Suppressor macrophage treated with lipopolysaccharide for 4 hours (primary cell): ENCODE measurements at places on chromosomes 2 and 18.

GRCh38 chr18:77151772-77152520 lies 19.4 kb upstream of the MBP start:
- no peak for DNase-seq

DNA sequence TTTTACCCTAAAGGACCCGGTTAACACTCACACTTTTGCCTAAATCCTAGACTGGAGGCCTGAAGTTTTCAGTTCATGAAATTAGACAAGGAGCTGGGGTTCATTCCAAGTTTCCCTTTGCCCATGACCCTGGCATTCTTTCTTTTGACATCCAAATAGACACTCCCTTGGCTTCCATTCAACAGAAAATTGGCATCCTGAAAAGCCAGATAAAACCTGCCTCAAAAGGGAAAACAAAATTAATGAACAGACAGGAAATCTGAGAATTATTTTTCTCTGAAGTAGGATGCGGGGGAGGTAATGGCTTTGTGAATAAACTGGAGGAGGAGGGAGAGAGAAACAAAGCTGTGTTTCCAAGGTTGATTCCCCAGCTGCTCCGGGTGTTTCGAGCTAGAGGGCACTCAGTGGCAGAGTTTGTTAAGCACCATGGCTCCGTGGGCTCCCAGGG lies 41.0 kb downstream of the SPP2 start:
- no peak for DNase-seq

DNA sequence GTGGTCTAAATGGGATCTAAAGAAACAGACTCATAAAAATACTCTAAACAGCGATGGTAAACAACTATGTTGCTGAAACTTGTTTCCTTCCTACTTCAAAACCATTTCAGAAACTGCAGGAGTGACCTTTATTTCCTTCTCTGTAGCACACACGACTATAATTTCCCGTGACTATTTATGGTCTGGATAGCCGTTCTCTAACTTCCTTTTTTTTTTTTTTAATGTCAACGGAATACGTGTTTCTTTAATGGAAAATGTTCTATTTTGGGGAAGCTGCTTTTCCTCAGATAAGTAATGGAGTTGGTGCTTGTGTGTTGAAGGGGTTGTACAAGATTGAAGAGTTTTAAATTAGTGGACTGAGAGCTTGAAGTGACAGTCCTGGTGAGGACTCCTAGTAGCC lies 224.1 kb downstream of the PHLPP1 start:
- peak; percentile 84 for DNase-seq

- no peak for DNase-seq
Measured at GRCh38 chr2:109382226-109382895, 231.4 kb downstream of the SEPTIN10 start.

DNA sequence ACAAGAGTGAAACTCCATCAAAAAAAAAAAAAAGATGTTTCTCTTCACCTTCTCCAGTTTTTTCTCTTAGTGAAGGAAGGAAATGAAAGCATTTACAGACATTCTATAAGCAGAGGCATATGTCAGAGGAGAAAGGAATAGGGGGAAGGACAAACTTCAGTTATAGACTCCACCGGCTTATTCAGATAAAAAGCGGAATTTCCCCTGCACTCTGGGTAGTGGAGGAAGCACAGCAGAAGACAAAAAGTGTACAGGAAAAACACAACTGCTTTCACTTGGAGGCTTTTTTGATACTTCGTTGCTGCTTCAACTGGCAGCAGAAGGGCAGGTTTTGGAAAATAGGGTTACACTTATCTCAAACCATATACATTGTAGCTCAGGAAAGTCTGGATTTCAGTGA lies 3.2 kb upstream of the MGAT4A start:
- peak; percentile 82 for DNase-seq

GRCh38 chr2:174062934-174063333 lies 97.8 kb upstream of the SP3 start:
- DNase-seq: no peak

GRCh38 chr18:28411806-28412205 lies 234.9 kb upstream of the CDH2 start:
- no peak for DNase-seq

GRCh38 chr2:3390041-3390440 lies 10.5 kb downstream of the TRAPPC12 start:
- DNase-seq: no peak

DNA sequence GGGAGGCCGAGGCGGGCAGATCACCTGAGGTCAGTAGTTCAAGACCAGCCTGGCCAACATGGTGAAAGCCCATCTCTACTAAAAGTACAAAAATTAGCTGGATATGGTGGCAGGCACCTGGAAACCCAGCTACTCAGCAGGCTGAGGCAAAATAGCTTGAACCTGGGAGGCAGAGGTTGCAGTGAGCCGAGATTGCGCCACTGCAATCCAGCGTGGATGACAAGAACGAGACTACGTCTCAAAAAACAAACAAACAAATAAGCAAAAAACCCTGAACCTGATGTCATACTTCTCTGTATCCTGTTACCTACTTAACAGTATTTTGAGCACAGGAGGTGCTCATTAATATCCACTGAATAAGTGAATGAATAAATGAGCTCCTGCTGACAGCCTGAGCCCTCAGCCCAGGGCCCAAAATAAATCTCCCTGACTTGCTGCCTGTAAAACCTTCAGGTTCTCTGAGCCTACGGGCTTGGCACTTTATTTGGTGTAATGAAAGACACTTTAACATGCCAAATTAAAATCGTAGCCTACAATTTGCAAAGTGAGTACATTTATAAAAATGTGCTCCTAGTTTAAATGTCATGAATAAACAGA lies 215.1 kb downstream of the ZNF385B start:
- no peak for DNase-seq

- peak; percentile 89 for DNase-seq
Measured at GRCh38 chr2:219099329-219099728, 38.6 kb upstream of the IHH start.

DNA sequence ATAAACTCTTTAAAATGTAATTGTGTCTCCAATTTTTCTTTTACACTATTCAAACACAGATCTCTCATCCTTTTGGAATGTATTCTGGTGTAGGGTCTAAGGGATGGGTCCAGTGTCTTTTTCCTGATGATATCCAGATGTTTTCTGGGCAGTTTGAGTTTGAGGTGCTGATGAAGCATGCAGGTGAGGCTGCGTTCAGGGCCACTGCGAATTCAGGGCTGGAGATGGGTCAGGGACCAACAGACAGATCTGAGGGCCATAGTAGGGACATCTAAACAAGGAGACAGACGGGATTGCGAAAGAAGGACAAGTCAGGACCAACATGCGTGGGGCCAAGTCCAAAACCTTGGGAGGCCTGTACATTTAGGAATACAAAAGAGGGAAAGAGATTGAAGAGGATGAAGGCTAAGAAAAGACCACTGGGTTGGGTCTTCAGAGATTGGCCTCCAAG lies 70.2 kb downstream of the ACAA2 start:
- no peak for DNase-seq

DNA sequence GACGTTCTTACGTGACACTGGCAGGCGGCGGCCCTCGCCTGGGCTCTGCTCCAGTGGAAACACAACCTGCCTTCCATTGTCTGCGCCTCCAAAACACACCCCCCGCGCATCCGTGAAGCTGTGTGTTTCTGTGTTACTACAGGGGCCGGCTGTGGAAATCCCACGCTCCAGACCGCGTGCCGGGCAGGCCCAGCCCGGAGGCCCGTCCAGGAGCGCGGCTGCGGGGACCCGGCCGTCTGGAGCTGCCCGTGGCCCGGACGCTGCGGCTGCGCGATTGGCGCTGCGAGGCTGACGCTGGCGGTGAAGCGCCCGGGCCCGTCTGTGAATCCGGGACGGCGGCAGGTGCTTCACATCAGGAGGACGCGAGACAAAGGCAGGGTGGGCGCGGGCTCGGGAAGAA lies 670.3 kb upstream of the SALL3 start:
- no peak for DNase-seq

DNA sequence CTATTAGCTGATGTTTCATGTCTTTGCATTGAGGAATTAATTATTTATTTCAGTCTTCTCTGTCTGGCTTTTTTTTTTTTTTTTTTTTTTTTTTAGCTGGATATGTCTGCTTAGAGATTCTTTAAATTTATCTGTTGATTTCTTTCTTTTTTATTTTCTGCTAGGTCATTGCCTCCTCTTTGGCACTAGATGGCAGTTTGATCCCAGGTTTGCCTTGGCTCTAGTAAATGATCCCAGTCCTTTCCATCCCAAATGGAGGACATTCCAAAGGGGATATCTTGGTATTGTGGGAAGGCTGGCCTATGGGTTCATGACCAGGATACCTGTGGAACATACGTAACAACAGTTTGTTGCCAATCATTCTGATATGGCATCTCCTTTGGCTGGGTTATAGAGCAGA lies 339.5 kb upstream of the GCFC2 start:
- DNase-seq: no peak

- DNase-seq: no peak
Measured at GRCh38 chr2:236239276-236240065, 24.7 kb downstream of the ASB18 start.

- no peak for DNase-seq
Measured at GRCh38 chr2:120620025-120620793, 115.5 kb upstream of the GLI2 start.

- DNase-seq: no peak
Measured at GRCh38 chr2:98379311-98380202, 33.3 kb downstream of the CNGA3 start.

DNA sequence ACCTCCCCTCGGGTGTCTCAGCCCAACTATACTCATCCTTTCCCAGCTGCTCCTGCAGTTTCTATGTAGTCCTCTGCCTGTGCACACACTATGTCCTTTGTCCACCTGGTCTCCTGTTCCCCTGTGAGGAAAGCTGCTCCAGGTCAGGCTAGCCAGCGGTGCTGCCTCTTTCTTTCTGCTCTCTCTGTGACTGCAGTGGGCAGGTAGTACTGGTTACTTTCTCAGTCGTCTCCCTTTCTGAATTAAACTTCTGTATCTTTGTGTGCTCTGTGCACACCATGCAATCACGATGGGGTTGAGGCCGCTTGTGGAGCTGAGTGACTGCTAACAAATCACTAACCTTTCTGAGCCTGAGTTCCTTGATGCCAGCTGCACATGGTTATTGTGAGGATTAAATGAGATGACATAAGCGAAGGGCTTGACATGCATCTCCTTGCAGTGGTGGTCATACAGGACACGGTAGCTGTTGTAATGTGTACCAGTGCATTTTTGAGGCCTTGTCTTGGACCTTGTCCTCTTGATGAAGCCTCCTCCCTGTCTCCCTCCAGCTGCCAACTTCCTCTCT lies 3.5 kb downstream of the FARP2 start:
- no peak for DNase-seq

DNA sequence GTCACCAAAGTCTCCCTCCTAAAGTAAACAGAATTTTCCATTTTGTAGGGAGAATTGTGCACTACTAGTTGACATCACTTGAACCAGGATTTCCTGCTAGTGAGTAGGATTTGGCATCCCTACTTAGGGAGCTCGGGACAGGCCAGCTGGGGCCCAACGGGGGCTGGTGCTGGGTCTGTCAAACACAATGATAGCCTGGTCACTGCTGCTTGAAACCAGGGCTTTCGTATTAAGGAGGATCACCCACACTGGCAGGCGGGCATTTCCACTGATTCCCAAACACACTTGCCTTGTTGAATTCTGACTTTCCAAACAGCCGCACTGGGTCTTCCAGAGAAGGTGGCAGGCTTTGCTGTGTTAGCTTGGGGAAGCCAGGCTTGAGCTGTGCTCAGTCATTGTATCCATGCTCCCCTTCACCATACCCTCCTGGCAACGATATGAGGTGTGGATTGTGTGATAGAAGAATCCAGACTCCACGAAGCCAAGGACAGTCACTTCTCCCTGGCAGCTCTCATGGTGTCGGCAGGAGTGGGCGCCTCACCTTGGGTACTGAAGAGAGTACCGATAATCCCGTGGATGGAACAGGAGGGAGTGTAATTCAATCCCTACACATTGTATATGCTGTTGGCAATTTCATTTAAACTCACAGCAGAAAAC lies 7.5 kb downstream of the GDF7 start:
- no peak for DNase-seq

DNA sequence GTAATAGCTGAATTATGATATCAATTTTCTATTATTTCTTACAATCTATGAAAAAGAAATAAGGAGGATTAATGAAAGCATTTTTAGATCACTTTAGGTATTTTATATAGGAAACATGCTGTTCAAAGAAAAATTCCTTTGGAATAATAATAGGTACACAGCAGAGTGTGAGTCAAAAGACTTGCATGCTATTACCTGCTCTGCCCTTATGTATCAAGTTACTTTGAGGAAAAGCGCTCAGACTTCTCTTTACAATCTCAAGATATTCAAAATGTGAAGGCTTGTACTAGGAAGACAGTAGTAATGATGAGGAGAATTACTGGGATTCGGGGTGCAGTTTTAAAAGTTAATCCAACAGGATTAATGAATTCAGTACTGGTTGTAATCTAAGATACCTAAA lies 29.1 kb upstream of the RNU4ATAC start:
- no peak for DNase-seq

- no peak for DNase-seq
Measured at GRCh38 chr18:26196605-26197004, 29.6 kb upstream of the TAF4B start.

DNA sequence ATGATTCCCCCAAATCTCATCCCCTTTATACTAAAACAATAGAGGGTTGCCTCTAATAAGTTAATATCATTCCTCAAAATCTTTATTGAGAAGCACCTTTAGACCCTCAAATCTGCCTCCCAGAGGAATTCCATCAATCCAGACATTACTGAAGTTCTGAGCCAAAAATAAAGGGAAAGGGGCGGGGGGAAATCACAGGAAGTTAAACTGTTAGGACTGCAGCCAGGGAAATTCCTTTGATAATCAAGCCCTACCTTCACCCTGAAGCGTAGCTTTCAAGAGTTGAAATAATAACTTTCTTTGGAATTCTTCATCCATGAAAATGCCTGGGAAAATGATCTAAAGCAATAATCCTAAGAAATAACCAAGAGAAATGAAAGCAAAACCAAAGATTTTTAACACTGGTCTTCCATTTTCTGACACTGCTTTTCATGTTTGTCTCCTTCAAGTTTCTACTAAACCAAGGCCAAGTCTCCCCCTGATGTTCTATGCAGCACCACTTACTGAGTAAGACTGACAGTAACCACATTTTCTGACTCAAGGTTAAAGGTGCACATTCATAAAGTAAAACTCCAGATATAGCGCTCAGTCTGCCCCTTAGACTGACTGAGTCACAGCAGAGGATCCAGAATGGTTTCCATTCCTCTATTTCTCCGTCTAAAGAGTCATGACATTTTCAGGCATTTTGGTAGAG lies 78.2 kb downstream of the TCF4 start:
- DNase-seq: peak; percentile 84

DNA sequence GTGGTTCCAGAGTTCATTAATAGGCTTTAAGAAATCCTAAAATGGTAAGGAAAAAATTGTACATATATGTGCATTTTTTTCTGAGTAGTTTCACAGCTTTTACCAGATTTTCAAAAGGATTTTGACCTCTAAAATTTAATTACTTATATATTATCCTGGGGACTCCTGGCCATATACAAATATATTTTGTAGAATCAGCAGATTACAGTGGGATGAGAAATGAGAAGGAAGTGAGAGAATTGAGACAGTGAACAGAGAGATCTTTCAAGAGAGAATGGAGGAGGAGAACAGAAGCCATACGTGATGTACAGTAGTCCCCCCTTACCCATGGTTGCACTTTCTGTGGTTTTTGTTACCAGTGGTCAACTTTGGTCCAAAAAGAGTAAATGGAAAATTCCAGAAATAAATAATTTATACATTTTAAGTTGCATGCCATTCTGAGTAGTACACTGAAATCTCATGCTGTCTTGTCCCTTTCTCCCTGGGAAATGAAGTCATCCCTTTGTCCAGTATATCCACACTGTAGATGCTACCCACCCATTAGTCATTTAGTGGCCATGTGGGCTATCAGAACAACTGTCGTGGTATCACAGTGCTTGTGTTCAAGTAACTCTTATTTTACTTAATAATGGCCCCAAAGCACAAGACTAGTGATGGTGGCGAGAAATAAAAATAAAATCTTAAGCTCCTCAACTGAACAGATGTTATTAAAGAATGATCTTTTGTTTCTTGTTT lies 130.4 kb upstream of the MYO3B start:
- no peak for DNase-seq
